ENCODE measurements at places on chromosomes 11 and 22. TPM values are rescaled to one million over a fixed set of nuclear protein-coding genes. Genes with fewer than 3 reads are reported as not detected.

The HSPB2 gene
- 4.3 TPM for polyA plus RNA-seq

The ANO5 gene
- 8.2 TPM for polyA plus RNA-seq

The POU2AF2 gene
- polyA plus RNA-seq = 0.49 TPM

The OR6T1 gene
- polyA plus RNA-seq = not detected

The TEF gene
- 5.6 TPM for polyA plus RNA-seq

The FEN1 gene
- polyA plus RNA-seq = 21.5 TPM

The LDLRAD3 gene
- polyA plus RNA-seq = 11.1 TPM

The MPZL2 gene
- polyA plus RNA-seq = 32.8 TPM

The KDELR3 gene
- 47.2 TPM for polyA plus RNA-seq

The ADAMTS8 gene
- 2.9 TPM for polyA plus RNA-seq

The RIMBP3B gene
- 0.06 TPM for polyA plus RNA-seq

The C11orf42 gene
- 1.2 TPM for polyA plus RNA-seq

The MS4A6E gene
- not detected for polyA plus RNA-seq

The MLC1 gene
- polyA plus RNA-seq = 0.57 TPM

The POU2AF1 gene
- 1.2 TPM for polyA plus RNA-seq

The SPON1 gene
- 71.8 TPM for polyA plus RNA-seq

The TMEM45B gene
- polyA plus RNA-seq = 247 TPM

The OR8G5 gene
- polyA plus RNA-seq = not detected

The GLYATL1 gene
- 10.0 TPM for polyA plus RNA-seq
